Right renal cortex interstitium (tissue), 3 donors: ENCODE measurements at places on chromosomes 3 and 15. TPM values are rescaled to one million over a fixed set of nuclear protein-coding genes. Genes with fewer than 3 reads are reported as not detected.

The MOBP gene
- polyA plus RNA-seq: 0.08 TPM

The ALG1L2 gene
- 0.95 TPM for polyA plus RNA-seq

- DNase-seq: no peak
These were observed 12.3 kb downstream of the CPNE9 start for GRCh38 chr3:9715764-9716437.

DNA sequence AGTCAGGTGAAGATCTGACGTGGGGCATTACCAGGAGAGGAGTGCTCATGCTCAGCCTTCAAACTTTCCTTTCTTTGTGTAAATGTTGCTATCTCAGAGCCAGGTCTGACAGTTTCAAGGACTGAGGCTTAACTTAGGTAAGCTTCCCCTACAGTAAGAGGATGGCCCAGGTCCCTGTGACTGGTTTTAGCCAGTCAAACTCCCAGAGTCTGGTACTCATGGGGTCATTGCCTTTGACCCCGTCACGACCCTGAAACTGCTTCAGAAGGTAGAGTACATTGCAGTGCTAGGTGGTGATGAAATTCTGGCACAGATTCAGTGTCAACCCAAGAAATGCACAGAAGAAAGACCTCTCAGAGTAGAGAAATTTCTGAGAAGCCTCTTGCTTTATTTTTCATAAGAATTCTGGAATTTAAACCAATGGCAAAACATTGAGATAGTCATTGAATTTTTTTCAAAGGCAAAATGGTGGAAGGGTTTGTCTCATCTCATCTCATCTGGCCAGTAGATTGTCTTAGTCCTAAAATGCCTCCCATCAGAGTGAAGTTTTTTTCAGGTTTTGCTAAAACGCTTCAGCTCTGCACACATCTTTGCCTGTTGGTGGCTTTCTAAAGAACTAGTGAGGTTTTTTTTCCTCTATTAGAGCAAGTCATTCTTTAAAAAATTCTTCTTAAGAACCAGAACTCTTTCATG is 23.1 kb downstream of the ZBTB38 start:
- no peak for DNase-seq

The ANKUB1 gene
- 0.36 TPM for polyA plus RNA-seq

The FEZF2 gene
- polyA plus RNA-seq: not detected

- no peak for DNase-seq
These were observed 177.2 kb downstream of the XXYLT1 start for GRCh38 chr3:195093731-195094130.

DNA sequence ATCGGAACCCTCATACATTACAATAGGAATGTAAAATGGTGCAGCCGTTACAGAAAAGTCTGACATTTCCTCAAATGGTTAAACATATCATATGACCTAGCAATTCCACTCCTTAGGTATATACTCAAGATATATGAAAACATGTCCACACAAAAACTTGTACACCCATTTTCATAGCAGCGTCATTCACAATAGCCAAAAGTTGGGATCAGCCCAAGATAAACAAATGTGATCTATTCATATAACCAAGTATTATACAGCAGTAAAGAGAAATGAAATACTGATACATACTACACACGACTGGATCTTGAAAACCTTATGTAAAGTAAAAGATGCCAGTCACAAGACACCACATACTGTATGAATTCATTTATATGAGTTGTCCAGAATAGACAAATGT is 102.4 kb downstream of the MSL2 start:
- no peak for DNase-seq

GRCh38 chr3:9861201-9861600 is 17.4 kb upstream of the RPUSD3 start:
- no peak for DNase-seq

DNA sequence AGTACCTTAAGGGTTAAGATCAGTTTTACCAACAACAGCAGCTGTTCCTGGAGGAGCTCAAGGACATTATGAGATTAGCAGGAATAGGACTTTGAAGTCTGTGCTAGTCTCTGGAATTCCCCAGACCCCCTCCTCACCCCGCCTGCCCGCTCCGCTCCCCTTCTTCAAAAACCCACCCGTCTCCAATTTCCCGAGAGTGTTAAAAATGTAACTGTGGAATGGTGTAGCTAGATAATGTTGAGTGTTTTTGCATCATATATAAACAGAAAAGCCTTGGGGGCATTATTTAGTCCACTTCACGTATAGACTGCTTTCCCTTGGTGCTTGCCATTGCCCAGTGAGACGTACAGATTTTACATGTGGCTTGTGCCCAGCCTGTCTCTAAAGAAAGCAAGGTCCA is 65.0 kb upstream of the SEMA6D start:
- no peak for DNase-seq

- no peak for DNase-seq
These were observed 12.1 kb downstream of the TMOD3 start for GRCh38 chr15:51841406-51842040.

DNA sequence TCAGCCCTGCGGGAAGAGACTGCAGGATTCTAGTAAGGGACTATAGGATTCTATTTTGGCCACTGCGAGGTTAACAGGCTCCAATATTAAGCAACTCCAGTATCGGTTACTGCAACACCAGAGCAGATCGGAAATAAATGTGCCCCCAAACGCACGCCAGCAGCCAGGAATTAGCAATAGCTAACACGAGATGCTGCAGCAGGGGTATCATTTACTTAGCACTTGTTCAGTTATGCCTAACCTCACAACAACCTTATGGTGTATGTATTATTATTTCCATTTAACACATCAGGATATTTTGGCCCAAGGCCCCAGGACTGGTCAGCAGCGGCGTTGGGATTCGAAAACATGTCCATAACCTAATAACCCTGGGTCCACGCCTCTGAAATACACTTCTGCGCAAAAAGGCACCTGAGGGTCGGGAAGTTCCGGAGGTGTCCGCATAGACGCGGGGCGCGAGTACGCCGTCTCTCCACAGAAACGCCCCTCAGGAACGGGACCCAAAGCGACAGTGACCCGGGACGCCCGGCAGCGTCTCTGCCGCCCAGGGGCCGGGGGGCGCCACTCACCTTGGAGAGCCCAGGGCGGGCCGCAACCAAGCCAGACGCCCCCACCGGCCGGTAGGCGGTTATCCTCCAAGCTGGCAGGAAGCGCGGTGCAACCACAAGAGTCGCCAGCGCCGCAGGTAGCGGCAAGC is 681 bp downstream of the PIK3CB start:
- DNase-seq: no peak

- DNase-seq: no peak
These were observed 17.2 kb downstream of the KLHL25 start for GRCh38 chr15:85777250-85778106.

The DCLK3 gene
- 0.96 TPM for polyA plus RNA-seq

The SLC35G2 gene
- polyA plus RNA-seq: 11.1 TPM

DNA sequence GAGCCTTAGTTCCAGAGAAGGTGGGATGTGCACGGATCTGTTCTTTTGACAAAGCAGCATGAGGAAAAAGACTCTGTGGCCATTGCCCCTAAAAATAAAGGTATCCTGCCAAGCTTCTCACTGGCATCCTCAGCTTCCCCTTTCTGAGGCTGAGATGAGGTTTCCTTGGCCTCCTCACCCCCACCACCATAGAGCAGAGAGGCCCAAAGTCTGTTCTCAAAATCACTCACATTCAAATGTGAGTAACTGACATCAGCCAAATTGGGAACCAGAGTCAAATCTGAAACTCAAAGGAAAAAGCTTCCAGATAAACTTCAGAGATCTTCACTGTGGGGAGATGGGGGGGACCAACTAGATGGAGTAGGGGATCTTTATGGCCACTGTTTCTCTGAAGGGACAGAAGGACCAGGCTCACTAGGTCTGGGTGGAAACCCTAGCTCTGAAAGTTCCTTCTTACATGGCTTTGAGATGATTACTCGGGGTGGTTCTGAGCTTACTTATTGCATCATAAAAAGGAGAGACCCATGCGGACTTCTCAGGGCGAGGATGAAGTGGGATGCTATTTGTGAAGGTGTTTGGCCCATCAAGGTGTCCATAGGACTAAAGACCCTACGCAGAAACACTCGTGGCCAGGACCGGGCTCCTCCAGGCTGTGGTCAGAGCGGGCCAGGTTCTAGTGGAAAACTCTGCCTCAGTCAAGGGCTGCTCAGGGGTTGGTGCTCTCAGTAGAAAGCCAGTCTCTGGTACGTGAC is 61.5 kb upstream of the MEF2A start:
- no peak for DNase-seq

The CD200R1 gene
- polyA plus RNA-seq: 1.2 TPM

- DNase-seq: no peak
These were observed 569 bp downstream of the HIGD2B start for GRCh38 chr15:72685301-72685924.

The SLC22A13 gene
- polyA plus RNA-seq: 3.4 TPM

The POTEB gene
- polyA plus RNA-seq: not detected

GRCh38 chr15:67957435-67958132 is 96.5 kb upstream of the PIAS1 start:
- no peak for DNase-seq

DNA sequence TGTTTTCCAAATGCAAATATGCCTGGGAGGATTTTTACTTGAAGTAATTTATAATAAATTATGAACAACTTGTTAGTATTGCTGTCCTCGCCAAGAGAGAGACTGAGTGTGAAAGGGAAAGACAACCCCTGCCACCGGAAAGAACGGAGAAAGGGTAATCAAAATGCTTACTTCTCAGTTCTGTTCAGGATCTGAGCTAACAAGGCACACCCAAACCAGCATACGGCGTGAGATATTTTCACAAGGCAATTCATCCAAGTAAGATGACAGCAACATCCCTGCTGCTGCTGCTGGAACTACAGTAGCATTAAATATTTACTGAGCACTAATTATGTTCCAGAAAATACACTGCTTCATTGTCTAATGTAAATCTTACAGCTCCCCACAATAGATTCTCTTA is 96.1 kb downstream of the KBTBD8 start:
- no peak for DNase-seq

- no peak for DNase-seq
These were observed 90.7 kb downstream of the IGF2BP2 start for GRCh38 chr3:185733980-185734724.

The TM4SF1 gene
- 79.2 TPM for polyA plus RNA-seq

The TEX55 gene
- not detected for polyA plus RNA-seq

DNA sequence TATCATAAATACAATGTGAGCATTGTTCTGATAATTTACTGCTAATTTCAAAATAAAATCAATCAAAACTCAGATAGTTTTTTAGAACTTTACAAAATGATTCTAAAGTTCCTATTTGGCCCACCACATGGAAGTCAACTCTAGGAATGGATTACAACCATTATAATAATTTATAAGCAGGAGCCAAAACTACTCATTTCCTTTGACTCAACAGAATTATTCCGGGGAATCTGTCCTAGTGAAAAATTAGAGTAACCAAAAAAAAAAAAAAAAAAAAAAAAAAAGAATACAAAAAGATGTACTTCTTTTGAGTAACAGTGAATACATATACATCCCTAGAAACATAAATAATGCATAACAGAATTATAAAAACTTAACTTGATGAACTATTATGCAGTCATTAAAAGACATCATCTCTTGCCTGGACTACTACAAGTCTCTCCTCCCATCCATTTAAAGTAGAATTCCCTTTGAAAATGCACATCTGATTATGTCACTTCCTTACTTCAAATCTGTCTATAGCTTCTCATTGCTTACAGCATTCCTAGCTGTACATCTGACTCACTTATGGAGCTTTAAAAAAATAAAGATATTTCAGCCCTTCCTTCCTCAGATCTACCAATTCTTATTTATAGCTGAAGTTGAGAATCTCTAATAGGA is 43.4 kb downstream of the HDGFL3 start:
- DNase-seq: no peak

DNA sequence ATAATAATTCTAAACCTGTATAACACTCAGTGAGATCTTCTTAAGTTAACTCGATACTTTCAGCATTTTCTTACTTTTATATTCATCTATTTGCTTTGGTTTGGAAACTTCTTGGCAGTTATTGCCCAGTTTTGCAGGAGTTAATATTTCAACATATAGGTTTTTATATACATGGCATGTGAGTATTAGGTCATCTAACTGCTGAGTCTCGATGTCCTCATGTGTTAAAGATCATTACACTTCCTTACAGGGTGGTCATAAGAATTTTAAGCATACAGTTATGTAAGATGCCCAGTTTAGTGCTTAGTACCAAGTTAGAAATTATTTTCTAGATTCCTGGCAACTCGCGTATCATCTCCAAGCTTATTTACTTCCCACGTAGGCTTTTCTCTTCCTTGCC is 62.9 kb downstream of the TMEM39A start:
- DNase-seq: no peak

GRCh38 chr15:99326235-99326634 is 75.0 kb downstream of the LRRC28 start:
- DNase-seq: no peak

GRCh38 chr3:176351408-176351807 is 845.9 kb downstream of the TBL1XR1 start:
- no peak for DNase-seq

GRCh38 chr3:164018500-164018899 is 1059.8 kb downstream of the SI start:
- DNase-seq: no peak

DNA sequence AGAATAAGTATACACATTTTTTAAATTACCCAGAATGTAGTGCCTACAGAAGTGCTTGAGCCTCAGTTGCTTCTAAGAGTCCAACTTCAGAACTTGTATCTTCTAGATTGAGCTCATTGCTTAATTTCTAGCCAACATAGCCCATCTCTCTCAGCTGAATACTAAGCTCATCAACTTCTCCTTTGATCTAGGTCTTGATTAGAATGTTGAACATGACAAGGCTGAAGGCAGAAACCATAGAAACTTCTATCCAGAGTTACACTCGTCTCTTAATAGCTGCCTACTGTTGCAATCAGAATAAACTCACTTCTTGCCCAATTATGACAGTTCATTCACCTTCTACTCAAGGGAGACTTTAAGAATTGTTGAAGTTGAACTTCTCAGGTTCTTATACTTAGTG is 327.3 kb upstream of the THBS1 start:
- no peak for DNase-seq

GRCh38 chr15:34341381-34342212 is 1.3 kb downstream of the NOP10 start:
- no peak for DNase-seq

- DNase-seq: no peak
These were observed 476.8 kb downstream of the AGBL1 start for GRCh38 chr15:86556396-86557017.

DNA sequence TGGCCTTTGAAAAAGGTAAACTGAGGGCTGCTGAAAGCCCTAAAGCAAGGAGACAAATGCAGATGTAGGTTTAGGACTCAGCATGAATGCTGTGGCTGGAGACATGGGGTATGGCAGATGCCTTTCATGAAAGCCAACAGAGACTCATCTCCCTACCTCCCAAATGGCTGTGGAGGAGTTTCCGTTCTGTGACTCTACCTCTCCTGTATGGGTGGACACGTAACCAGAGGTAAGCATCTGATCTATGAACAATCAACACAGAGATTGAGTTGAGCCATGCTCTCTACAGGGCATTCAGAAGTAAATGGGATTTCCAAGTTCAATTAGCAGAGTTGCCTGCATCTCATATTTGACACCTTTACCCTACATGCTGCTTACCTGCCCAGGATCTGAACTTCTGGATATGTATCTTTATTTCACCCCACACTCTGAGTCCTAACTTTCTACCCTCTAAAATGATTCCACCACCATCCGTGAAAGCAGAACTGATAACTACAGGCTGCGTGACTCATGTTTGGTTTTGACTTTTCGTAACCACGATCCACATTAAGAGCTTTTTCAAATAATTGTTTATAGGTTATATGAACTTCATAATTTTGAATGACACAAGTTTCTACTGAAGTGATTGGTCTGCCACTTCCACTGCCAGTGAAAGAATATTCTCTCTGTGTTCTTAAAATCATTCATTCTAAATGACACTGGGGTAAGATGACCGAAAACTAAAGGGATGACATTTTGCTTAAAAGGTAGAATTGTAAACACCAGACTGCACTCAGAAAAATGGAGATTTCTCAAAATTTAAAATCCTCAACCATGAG is 1058.7 kb downstream of the FHIT start:
- no peak for DNase-seq

The CEMIP gene
- 2.6 TPM for polyA plus RNA-seq
